ENCODE measurements at places on chromosomes 5 and 9.

GRCh38 chr5:161580621-161581020 is 34.1 kb upstream of the GABRB2 start:
- no peak for DNase-seq

DNA sequence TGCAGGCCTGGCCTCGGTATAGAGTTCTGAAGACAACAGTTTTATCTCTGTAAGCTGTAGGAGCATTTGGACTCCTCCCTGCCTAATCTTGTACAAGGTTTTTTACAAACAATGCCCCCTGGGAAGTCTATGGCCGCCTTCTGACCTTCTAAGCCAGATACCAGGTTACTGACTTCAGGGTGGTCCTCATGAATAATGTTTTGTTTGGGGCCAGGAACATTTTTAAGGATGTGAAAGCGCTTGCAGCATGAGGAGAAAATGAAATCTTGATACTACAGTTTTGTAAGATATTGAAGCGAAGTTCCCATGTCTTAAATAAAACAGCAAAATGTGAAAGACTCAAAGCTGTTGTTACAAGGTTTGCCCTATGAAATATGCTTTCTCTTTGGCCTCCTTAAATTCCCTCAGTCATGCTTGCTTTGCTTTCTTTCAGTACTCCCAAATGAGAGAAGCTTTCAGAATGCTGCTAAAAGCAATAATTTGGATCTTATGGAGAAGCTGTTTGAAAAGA is 5.2 kb downstream of the ANKDD1B start:
- DNase-seq: no peak

DNA sequence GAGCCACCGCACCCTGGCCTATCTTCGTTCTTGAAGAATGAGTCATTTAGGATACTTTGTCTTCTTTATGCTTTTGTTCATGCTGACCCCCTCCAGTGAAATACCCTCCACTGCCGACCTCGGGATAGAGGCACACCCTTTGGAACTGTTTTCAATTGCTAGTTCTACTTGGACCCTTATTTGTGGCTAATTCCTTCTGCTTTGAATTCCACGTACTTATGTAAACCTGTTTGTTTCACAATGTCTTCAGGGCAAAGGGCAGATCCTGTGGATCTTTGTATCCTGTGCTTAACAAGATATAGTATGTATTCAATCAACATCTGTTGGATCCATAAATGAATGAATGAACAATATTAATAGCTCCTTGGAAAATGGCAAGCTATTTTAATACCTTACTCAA is 19.6 kb upstream of the AOPEP start:
- no peak for DNase-seq

GRCh38 chr5:158364367-158364766 is 505.4 kb upstream of the CLINT1 start:
- DNase-seq: no peak

DNA sequence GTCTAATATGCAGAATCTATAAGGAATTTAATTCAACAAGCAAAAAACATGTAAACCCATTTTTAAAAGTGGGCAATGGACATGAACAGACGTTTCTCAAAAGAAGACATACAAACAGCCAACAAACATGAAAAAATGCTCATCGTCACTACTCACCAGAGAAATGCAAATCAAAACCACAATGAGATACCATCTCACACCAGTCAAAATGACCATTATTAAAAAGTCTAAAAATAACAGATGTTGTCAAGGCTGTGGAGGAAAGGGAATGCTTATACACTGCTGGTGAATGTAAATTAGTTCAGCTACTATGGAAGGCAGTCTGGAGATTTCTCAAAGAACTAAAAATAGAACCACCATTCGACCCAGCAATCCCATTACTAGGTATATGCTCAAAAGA is 3.1 kb upstream of the KLHL3 start:
- no peak for DNase-seq

- no peak for DNase-seq
These were observed 5.4 kb upstream of the FOXB2 start for GRCh38 chr9:77013932-77014596.

DNA sequence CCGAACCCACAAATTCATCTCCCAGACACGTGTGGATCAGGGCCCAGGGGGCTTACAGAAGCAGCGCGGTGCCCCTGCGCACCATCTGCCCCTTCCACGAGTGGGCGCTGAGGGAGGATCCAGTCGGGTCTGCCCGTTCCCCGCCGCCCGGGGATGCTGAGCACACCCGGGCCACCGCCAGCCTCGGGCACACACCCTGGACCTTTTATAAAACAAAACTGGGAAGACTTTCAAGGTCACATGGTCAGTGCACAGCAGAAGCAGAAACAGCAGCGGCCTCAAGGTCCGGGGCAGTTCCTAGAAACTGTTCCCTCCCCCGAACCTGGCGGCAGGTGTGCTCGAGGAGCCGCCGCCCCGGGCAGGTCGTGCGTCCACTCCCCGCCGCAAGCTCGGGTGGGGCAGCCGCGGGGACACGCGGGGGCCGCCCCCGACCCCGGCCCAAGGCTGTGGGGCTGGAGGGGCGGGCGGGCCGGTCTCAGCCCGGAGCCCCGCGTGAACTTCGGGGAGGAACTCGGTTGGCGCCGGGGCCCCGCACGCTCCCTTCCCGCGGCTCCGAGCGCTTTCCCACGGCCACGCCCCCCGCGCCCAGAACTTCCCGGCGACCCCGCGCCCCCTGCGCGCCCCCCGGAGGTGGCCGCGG is 633 bp upstream of the PPP1R26 start:
- DNase-seq: no peak

DNA sequence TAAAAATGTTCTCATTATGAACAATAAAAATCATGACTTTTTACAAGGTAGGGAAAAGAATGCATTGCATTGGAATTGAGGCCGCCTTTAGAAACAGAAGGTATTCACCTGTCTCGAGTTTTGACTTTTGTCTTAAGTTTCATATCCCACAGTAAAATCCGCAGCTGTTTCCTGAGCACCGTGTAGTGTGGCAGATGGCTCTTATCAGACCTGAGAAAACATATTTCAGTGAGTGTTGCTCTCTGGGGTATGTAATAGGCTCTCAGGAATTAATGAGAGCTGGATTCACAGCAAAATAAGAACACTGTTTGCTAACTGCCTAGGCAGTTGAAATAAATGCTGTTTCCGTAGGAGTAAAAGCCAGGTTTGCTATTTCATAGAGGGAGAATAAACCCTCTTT is 221.4 kb downstream of the CFAP90 start:
- DNase-seq: no peak

DNA sequence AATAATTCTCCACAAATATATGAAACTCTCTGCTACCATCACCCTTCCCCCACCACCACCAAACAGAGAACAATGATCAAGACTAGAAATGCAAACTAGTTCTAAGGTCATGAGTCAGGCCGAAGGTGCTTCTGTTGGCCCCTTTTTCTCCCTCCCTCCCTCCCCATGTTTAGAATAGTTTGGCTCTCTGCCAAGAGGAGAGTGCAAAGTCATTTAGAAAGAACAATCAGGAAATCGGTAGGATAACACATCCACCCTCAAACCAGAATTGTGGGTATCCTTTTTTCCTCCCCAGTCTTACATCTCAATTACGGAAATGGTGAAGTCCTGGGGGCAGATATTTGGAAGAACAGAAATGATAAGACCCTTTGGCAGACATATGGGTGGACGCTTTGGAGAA is 170.1 kb downstream of the SLF1 start:
- no peak for DNase-seq

DNA sequence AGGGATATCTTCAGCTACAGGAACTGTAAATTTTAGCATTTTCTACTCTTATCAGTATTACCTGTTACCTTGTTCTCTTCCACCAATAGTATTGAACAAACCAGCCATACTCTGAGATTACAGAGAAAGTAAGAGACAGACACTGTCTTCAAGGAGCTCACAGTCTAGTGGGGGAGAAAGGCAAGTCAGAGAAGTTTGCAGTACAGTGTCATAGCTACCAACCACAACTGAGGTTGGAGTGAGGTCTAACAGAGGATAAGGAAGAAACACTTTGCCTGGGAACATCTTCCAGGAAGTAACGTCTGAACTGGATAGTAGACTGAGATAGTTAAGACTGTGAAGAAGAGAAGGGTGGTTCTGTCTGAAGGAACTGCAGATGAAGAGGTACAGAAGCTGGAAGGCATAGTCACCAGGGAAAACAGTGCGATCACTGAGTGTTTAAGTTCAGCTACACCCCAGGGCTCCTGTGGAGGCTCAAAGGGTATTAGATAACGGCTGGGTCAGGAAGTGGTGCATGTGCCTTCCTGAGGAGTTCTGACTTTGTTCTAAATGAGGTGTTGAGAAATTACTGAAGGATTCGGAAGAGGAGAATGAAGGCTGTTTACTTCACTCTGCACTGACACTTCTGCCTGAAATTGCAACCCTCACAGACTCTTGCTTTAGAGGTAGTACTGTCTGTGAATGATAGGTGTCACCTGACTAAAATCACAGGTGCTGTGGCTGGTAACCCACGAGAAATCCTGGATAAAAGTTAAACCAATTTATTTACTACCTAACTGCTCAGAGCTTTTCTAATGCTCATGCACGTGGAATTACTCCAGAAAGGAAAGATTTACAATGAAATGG is 841.6 kb downstream of the MAT2B start:
- DNase-seq: no peak

- no peak for DNase-seq
These were observed 6.9 kb downstream of the LPCAT1 start for GRCh38 chr5:1516615-1517601.

DNA sequence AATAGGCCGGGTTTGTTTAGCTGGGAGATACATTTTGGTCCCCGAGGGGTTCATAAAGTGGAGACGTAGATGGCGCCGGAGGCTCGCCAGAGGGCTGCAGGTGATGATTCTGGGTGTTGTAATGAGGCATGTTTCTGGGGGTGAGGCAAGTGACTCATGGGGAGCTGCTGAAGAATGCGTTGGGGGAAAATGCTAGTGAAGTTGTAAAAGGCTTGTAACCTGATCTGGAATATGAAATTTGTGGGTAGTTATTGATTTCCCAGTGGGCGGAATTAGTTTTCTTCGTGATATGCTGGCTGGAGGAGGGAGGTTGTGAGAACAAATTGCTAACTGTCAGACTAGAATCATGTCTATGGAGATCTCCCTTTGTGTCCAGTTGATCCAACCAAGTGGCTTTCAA is 158.3 kb downstream of the DOCK2 start:
- DNase-seq: no peak

- no peak for DNase-seq
These were observed 506 bp downstream of the ADAMTS19 start for GRCh38 chr5:129460672-129460935.

- DNase-seq: no peak
These were observed 1543.4 kb downstream of the EFNA5 start for GRCh38 chr5:106127341-106127781.

DNA sequence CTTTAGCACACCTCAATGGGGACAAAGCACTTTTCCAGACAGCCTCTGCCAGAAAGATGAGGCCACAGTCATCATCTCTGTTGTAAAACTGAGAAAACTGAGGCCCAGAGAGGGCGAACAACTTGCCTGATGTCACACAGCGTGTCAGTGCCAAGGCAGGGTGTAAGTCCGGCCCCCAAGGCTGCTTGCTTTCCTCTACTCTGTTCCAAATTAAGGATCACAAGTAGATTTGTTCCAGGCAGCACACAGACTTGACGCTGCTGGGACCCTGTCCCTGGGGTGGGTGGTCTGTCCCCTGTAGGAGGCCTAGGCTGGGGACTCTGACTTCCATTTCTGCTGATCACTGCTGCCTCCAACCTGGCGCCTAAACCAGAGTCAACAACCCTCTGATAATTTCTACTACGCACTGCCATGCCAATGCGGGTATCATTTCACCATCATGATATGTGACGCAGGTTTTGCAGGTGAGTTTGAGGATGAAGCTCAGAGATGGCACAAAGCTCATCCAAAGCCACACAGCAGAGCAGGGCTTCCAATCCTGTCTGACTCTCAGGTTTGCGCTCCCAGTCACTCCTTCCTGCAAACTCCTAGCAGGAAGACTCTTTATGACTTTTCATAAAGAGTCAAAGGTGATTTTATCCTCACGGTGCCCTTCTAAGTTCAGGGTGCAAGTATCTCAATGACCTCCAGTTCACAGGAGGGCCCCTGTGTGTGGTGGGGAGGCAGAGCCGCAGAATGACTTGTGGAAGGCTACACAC is 13.5 kb upstream of the RALGDS start:
- no peak for DNase-seq

DNA sequence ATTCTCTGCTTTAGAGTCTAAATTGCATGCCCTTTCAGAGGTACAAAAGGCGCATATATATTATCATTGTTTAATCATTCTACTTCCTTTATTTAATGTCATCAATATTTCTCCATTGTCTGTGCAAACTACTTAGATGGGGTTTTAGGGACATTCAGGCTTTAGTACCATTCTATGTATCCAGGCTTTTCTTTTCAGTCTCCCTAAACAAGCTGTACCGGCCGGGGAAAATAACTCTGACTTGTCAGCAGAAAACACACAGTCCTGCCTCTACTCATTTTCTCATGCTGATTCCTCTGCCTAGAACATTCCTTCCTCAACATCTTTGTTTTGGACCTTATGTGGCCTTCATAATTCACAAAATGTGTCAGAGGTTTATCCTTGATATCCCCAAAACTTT is 392.1 kb upstream of the DAB2 start:
- DNase-seq: no peak

DNA sequence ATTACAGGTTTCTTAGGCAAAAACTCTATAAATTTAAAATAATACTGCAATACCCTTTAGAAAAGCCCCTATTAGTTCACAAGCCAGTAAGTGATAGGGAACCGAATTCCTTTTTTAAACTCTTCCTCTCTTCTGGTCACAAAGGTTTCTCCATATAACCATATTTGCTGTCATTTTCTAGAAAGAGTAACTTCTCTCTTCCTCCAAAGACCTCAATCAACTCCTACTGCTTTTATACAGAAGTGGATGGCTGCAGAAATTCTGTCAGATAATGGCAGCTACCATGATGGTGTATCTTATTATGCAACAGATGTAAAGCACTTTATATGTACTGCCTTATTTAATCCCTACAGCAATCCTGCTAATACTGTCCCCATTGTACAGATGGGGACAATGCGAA is 6.2 kb downstream of the TUT7 start:
- no peak for DNase-seq

- DNase-seq: no peak
These were observed 138.8 kb downstream of the KDM4C start for GRCh38 chr9:6896562-6896961.

DNA sequence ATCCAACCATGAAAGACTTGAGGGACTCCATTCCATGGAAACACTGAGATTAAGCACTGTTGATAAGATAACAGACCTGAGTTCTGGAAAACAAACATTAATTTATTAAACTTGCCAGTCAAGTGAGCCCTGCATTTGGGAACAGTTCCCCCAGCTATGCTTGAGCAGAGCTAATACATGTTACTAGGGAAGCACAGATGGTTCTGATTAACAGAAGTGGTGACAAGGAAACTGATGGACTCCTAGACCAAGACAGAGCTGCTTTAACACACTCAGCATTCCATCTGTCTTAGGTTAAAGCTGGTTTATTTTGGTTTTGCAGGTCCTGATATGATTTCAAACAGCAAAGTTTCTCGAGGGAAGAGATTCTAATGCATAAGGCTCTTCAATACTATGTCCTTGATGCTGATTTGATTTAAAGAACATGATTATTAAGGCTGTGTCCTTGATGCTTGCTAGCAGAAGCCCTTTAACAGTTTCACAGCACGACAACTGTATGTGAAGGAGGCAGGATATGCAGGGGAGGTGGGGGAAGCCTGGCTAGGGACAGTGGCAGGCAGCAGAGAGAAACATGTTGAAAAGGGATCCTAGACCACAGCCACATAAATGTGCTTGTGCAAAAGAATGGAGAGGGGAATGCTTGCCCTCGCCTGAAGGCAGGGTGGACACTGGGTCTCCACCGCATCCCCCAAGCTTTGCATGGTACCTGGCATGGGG is 66.2 kb downstream of the ACTBL2 start:
- DNase-seq: no peak

GRCh38 chr5:135641319-135641718 is 62.5 kb upstream of the CXCL14 start:
- DNase-seq: no peak
